ENCODE measurements at places on chromosomes 1 and 21.

- no peak for DNase-seq
Measured at GRCh38 chr1:27003745-27004470, 8.7 kb downstream of the TENT5B start.

GRCh38 chr1:179167418-179167777, 62.1 kb downstream of the ABL2 start:
- no peak for DNase-seq

- no peak for DNase-seq
Measured at GRCh38 chr1:20601129-20601825, 12.4 kb downstream of the CDA start.

GRCh38 chr1:218254296-218254946, 30.7 kb upstream of the RRP15 start:
- DNase-seq = no peak

DNA sequence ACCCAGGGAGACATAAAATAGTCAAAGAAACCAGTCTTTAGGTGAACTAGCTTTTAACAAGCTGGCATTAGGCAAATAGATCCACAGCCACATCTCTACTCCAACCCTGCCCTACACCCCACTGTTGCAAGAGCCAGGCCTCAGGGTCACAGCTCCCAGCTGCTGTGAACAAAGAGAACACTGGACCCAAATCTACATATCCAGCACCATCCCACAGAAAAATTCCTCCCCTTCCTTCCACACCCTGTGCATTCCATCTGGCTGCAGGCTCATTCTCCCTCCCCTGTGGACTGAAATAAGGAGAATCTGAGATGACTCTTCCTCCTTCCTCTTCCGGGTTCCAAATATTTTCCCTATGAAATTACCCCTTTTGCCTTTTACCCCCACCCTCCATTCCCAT, 23.2 kb downstream of the DLGAP3 start:
- no peak for DNase-seq

DNA sequence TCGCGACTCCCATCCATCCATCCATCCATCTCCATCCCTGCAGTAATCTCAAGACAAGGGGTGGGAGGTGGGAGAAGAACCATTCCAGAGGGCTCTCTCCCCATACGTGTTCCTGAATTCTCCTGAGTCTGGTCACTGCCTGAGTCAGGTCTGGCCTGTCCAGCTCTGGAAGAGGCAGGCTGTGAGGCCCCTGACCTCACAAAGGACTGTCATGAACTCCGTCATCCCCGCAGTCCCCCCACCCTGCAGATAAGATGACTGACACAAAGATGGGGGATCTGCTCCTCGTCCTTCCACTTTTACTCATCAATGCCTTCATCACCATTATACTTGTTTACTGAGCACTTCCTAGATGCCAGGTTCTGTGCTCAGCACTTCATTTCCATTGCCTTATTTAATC, 1.6 kb upstream of the MAP7D1 start:
- DNase-seq = no peak

DNA sequence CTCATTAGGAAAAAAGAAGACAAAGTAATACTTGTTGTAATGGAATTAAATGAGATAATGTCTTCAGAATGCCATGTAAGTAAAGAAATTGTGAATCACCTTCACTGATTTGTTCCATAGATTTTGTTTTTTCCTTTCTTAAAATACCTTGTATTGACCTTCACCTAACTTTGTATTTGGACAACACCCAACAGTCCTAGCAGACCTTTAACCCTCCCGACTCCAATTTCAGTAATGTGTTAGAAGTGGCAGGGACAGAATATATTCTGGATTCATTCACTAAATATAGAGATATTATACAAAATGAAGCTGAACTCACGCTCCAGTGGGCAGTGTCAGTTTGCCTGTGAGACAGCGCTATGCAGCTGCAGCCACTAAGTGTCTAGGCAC, 57.9 kb downstream of the UCK2 start:
- DNase-seq = no peak

DNA sequence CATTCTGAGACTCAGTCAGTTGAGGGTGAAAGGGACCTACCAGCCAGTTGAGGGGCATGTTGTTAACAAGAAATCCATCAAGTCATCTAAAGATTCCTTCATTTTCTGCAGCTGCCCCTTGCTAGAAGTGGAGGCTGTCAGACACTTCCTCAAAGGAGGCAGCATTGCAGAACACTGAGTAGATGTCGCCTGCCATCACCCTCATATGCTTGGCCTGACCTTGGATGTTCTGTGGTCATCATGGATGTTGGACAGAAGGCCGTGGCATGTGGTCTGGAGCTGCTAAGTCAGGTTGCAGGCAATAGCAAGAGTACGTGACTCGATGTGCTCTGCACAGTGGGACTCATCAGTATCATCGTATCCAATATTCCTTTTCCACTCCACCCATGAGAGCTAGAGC, 70.6 kb downstream of the GATAD2B start:
- no peak for DNase-seq

DNA sequence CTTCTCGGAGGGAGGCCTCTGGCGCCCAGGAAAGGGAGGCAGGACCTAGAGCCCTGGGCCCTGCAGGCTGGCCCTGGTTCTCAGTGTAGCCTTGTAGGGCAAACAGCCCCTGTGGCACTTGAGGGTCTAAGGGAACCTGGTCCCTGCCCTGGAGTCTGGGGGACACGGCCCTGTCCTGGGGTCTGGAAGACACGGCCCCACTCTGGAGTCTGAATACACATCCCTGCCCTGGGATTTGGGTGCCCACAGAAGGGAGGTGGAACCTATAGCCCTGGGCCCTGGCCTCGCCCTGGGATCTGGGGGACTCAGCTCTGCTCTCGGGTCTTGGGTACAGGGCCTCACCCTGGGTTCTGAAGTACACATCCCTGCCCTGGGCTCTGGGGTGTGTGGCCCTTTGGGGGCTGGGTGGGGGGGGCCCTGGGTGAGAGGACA, 97.9 kb downstream of the OBSCN start:
- DNase-seq = no peak

DNA sequence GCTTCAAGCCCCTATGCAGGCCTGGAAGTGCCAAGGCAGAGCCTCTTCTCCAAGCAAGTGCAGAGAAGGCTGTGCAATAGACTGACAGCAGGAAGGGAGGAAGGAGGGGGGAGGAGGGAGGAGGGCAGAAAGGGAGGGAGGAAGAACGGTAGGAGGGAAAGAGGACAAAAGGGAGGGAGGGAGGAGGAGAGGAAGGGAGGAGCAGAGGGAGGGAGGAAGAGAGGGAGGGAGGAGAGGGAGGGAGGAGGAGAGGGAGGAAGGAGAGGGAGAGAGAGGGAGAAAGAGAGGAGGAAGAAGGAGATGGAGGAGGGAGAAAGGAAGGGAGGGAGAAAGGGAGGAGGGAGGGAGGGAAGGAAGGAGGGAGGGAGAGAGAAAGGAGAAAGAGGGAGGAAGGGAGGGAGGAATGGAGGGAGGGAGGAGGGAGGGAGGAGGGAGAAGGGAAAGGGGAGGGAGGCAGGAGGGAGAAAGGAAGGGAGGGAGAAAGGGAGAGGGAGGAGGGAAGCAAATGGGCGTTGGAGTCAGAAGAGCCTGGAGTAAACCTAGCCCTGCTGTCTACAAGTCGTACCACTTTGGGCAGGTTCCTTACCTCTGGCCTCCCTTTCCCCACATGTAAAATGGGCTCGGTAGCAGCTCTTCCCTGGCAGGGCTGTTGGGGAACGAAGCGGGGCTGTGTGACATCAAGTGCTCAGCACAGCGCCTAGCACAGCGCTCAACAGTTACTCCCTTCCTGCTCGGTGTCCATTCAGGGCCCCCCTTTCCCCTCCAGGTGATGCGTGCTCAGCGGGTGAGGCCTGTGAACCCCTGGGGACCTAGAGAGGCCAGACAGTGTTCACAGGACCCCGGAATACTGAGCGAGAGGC, 244.6 kb downstream of the NPHP4 start:
- no peak for DNase-seq

GRCh38 chr1:19395678-19396192, 83.6 kb downstream of the SLC66A1 start:
- DNase-seq = no peak

DNA sequence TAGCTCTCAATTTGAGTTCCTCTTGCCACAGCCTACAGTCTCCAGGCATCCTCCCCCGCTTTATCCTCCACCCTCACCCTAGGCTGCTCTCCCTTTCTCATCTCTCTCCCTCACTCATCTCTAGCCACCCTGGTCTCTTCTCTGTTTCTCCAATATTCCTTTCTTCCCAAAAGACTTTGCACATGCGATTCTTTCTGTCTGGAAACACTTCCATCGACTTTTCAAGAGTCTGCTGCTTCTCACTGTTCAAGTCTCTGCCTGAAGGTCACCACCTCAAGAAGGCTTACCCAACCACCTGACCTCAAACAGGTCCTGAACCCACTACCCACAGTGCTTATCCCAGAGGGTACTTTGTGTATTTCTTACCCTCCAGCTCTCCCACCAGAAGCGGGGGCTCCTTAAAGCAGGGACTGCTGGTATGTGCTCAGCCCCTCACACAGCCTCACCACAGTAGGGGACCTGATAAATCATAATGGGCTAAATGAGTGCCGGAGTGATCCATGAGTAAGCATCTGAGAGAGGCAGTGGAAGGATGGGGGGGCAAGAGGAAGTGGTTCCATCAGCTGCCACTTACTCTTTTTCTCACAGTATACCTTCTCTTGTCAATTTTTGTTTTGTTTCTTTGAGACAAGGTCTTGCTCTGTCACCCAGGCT, 14.3 kb upstream of the KRTAP19-8 start:
- DNase-seq = no peak

DNA sequence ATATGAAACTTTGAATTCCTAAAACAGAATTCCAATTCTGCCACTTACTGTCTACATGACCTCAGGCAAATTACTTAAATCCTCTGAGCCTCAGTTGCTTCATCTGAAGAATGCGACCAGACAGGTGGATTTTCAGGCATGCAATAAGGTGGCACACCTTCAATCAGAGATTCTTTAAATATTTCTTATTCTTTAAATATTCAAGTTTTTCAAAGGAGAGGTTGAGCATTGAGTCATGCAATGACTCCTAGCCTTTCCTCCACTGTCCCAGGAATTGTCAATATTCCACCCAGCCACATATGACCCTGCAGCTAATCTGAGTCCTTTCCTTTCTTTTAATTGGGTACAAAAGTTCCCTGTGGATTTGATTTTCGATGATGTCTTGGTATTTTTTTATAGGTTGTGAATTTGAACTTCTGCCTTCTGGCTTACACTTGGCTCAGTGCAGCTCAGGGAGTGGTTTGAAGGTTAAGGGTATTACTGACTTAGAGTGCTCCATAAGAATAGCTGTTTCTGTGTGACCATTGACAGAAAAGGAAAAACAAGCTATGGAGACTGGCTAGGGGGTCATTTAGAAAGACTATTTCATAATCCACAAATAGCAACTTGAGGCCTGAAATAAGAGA, 52.2 kb upstream of the PRDX6 start:
- no peak for DNase-seq

DNA sequence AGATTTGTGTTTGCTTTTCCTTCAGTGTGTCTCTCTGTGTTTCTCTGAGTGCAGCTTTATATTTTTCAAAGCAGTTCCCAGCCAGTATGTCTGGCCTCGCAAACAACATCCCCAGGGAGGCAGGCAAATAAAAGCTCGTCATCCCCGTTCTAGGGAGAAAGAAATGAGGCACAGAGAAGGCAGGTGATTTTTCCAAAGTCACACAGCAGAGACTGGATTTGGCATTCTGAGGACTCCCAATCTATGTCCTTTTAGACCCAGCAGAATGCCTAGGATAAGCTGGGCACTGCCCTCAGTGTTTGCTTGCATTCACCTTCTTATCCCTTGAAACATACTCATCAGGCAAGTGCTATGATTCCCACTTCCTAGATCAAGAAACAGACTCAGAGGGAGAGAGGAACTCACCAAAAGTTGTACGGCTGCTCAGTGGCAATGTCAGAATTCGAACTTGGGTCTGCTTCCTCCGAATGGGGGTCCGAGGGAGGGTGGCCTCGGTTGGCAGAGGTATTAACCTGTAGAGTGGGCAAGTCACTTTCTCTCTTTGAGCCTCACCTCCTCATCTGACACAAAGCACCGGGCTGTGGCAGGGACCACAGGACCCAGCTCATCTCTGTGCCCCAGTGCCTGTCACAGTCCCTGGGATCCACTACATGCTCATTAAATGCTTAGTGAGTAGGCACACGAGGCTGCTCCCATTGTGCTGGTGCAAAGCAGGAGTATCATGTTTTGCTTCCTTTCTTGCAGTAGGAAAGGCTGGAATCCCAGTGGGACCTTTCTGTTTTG, 4.2 kb downstream of the RAP1GAP start:
- no peak for DNase-seq
